Neural progenitor cell (in vitro differentiated cells): ENCODE measurements at places on chromosomes 4 and X. TPM values are rescaled to one million over a fixed set of nuclear protein-coding genes. Genes with fewer than 3 reads are reported as not detected.

Gene SCRG1
- total RNA-seq = 0.37 and 0.40 TPM in 2 replicates

DNA sequence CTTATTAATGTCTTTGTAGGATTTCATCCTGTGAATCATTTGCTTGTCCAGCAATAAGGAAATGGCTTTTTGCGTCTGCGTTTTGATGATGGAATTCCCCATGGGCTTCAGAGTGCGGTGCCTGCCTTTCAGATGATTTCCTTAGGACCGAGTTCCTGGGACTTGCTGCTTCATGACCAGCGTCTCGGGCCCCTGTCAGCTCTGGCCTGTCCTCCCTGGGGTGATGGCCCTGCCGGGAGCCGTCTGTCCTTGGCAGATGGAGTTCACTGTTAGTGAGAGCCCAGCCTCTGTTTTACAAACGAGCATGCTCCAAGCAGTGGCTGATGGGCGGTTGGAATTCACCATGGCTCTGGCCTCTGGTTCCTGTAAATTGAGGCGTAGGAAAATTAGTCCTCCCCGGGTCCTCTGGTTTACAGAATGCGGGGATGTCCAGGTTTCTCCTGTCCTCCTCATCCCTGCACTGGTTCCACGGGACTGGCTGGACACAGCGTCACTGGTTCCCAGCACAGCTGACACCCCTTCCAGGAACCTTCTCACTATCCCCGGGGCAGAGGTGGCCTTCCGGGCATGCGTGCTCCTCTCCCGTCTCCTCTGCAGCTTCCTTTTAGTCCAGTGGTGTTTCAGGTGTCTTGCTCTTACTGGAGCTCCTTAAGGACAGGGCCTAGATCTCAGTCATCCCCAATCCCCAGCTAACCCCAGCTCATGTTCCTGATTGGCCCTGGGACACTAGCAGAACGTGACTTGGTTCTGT, 34.9 kb downstream of the TBC1D14 start:
- no peak for DNase-seq
- no peaks in the 10 kb centered on the region for H3K36me3 ChIP-seq
- H3K4me3 ChIP-seq = no peak overlapping the region
- H3K27me3 ChIP-seq = no peaks in the 10 kb centered on the region

Gene UVSSA
- 10.9 and 19.2 TPM in 2 replicates for total RNA-seq

- no peaks in the 10 kb centered on the region for H3K36me3 ChIP-seq
- no peaks in the 10 kb centered on the region for H3K27me3 ChIP-seq
- DNase-seq = no peak
- no peak overlapping the region for H3K27ac ChIP-seq
- no peak overlapping the region for H3K4me3 ChIP-seq
- H3K4me1 ChIP-seq = peaks cover 19% of the 10 kb centered on the region
Measured at GRCh38 chr4:2284161-2284933, 22.4 kb upstream of the MXD4 start.

DNA sequence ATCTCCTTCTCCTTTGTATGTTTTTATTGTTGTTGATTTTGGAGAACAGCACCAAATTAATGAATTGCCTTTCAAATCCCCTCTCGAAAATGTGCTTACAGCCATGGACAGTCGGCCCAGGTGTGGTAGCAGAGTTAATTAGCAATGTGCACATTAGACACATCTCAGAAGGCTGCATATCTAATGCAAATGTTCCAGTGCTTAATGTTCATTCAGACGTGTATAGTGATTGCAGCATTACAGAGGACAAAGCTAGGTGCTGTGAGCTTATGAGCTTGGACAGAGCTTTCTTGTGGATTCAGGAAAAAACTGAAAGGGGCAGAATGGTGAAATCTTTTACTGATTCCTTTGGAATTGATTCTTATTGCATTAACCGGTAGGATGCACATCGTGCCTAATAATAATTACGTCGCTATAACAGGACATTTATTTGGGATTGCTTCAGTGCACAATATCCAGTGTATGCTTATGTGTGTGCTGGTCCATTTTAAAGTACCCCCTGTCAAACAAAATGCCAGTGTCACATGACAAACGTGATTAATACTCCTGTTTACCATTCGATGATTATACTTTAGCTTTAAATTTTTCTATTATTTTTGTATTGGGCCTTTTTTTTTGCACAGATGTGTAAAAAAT, 552.9 kb upstream of the EPHA5 start:
- DNase-seq = no peak
- H3K4me3 ChIP-seq = no peak overlapping the region
- H3K27ac ChIP-seq = no peak overlapping the region
- H3K4me1 ChIP-seq = no peaks in the 10 kb centered on the region

Gene ARMCX2
- total RNA-seq = 105 and 121 TPM in 2 replicates

DNA sequence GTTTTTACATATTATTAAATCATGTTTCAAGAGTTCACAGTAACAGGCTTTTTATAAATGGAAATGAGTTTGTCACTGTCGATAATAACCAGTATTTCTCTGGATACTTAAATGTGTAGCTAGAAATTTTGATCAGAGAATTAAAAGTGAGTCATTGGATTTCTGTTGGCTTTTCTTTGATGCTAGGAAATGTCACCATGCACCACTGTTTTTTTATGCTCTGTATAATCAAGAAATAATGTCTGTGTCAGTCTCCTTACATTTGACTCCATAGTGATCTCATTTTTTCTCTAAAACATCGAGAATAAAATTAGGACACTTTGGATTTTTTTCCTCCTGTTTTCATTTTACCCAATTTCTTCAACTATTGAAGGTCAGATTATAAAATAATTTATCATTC, 234.2 kb downstream of the RAPGEF2 start:
- H3K4me3 ChIP-seq = no peak overlapping the region
- no peaks in the 10 kb centered on the region for H3K27me3 ChIP-seq
- no peak overlapping the region for H3K27ac ChIP-seq
- H3K36me3 ChIP-seq = peaks cover 14% of the 10 kb centered on the region
- H3K4me1 ChIP-seq = no peaks in the 10 kb centered on the region
- no peak for DNase-seq

GRCh38 chrX:130566028-130566683, 164.4 kb downstream of the RBMX2 start:
- H3K27me3 ChIP-seq = no peaks in the 10 kb centered on the region
- no peak overlapping the region for H3K27ac ChIP-seq
- no peak for DNase-seq

Gene VMA21
- 111 and 161 TPM in 2 replicates for total RNA-seq

Gene NSG1
- 17.9 and 41.6 TPM in 2 replicates for total RNA-seq

- H3K27ac ChIP-seq = no peak overlapping the region
- H3K27me3 ChIP-seq = no peaks in the 10 kb centered on the region
- H3K4me3 ChIP-seq = no peak overlapping the region
- H3K36me3 ChIP-seq = no peaks in the 10 kb centered on the region
- no peaks in the 10 kb centered on the region for H3K4me1 ChIP-seq
Measured at GRCh38 chr4:23717528-23718248, 172.2 kb downstream of the PPARGC1A start.

Gene TCEAL2
- 12.9 and 19.8 TPM in 2 replicates for total RNA-seq

GRCh38 chr4:63460075-63460474, 949.2 kb downstream of the TECRL start:
- H3K4me3 ChIP-seq = no peak overlapping the region
- H3K4me1 ChIP-seq = no peaks in the 10 kb centered on the region
- no peak for DNase-seq
- H3K27me3 ChIP-seq = no peaks in the 10 kb centered on the region
- H3K36me3 ChIP-seq = no peaks in the 10 kb centered on the region

GRCh38 chr4:78020677-78021076, 36.4 kb upstream of the FRAS1 start:
- no peak overlapping the region for H3K4me3 ChIP-seq
- H3K27ac ChIP-seq = no peak overlapping the region
- DNase-seq = no peak
- peaks cover 4% of the 10 kb centered on the region for H3K4me1 ChIP-seq
- no peaks in the 10 kb centered on the region for H3K36me3 ChIP-seq

Gene TIGD2
- total RNA-seq = 17.9 and 28.1 TPM in 2 replicates

Gene ZMAT1
- total RNA-seq = 3.1 and 5.7 TPM in 2 replicates
